ENCODE measurements at places on chromosomes 5 and 9.

DNA sequence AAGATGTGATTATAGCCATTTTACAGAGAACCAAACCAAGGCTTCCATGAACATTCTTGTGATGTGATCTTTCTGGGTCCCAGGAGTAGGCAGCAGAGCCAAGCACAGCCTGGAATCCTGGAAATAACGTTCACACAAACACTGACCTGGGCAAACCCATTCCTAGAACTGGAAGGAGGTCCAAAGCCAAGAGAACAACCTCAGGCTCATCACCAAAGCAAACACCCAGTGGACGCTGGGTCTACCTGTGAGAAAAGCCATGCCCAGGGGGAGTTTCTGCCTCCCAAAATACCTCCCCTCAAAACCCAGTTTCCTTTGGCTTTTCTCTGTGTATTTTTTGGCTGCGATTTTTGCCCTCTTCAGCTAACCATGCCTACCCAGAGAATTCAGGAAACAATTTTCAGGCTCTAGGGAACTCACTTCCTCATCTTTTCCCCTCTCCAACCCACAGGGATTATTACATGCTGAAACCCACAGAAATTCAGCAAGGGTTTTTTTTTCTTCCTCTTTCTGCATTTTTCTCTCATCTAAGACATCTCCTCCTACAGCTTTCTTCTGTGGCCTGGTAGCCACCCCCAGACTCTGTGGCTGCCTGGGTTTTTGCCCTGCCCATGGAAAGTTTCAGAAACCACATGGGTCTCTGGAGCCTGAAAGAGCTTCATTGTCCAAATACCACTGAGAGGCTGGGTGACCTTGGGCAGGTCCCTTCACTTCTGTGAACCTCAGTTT lies 75.0 kb downstream of the TNC start:
- DNase-seq: no peak

GRCh38 chr9:17955409-17955808 lies 376.5 kb downstream of the SH3GL2 start:
- DNase-seq: no peak

DNA sequence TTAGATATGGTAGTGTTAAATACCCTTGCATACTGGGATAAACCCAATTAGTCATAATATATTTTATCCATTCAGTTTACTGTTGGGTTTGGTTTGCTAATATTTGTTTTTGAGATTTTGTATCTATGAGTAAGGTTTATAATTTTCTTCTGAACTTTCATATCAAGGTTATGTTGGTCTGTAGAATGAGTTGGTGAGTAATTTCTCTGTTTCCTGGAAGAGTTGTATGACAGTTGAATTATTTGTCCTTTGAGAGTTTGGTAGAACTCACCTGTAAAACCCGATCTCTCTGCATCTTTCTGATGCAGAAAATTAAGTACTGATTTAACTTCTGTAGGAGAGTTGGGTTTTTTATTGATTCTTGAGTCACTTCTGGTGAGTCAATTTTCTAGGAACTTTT lies 20.4 kb downstream of the DDX4 start:
- DNase-seq: no peak

GRCh38 chr5:6201631-6202030 lies 176.7 kb downstream of the MED10 start:
- DNase-seq: no peak

DNA sequence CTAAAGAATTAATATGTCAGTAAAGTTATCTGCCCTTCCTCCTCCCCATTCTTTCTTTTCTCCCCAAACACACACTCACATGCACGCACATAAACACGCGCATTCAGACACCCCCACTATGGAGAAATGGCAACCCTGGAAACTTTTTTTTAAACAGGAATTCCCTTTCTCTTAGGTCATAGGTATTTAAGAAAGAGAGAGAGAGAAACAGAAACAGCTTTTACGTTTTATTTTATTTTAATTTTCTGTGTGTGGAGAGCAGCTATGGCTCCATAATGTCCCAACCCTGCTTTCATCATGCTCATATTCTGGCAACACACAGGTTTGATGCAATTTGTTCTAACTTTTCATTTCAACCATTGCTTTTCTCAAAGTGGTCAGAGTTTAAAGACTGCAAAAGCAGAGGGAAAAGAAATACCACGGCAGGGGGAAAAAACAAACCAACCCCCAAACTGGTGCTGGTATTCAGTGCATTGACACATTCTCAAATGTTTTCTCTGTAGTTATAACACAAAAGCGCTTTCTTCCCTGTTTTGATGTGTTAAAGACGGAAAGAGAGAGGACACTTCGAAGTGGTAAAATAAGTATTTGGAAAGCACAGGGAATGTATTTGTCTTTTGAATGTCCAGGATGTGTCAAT lies 126.0 kb upstream of the TMEM161B start:
- DNase-seq: no peak

Data from NCI-H1694 (cell line).